ENCODE measurements at places on chromosomes 16 and 17. TPM values are rescaled to one million over a fixed set of nuclear protein-coding genes. Genes with fewer than 3 reads are reported as not detected.

CHST5 gene
- not detected for total RNA-seq

HOXB13 gene
- total RNA-seq, result not detected

COG7 gene
- 12.6 TPM for total RNA-seq

GABARAP gene
- 239 TPM for total RNA-seq

OR1A1 gene
- not detected for total RNA-seq

SDF2 gene
- total RNA-seq, result 39.1 TPM

ARL5C gene
- not detected for total RNA-seq

TBC1D16 gene
- total RNA-seq, result 24.7 TPM

TMEM132E gene
- not detected for total RNA-seq

SLX4 gene
- total RNA-seq, result 2.5 TPM

CASKIN1 gene
- 1.4 TPM for total RNA-seq

MYO15A gene
- 0.18 TPM for total RNA-seq

SLC5A11 gene
- total RNA-seq, result 1.7 TPM

KRT17 gene
- total RNA-seq, result 0.52 TPM

SLC22A31 gene
- total RNA-seq, result 83.3 TPM

DCAKD gene
- total RNA-seq, result 31.1 TPM

SMIM22 gene
- not detected for total RNA-seq

ASGR2 gene
- total RNA-seq, result 320 TPM

ADAP2 gene
- total RNA-seq, result 0.51 TPM

SMIM5 gene
- total RNA-seq, result not detected

CLTC gene
- total RNA-seq, result 643 TPM

ZKSCAN2 gene
- total RNA-seq, result 11.1 TPM

CARD14 gene
- total RNA-seq, result 0.11 TPM

CD79B gene
- total RNA-seq, result not detected

DHRS7C gene
- total RNA-seq, result not detected

BCL6B gene
- total RNA-seq, result not detected

NHLRC4 gene
- total RNA-seq, result 0.48 TPM

MYH11 gene
- total RNA-seq, result not detected

GPR142 gene
- total RNA-seq, result not detected

Measured in HepG2 (cell line).